ENCODE measurements at places on chromosomes 16 and 17.

GRCh38 chr16:79592186-79592585, 8.4 kb downstream of the MAF start:
- DNase-seq, result no peak

GRCh38 chr16:73771196-73772064, 525.2 kb upstream of the PSMD7 start:
- DNase-seq, result peak; percentile 1

- no peak for DNase-seq
These were observed 19.5 kb upstream of the C16orf78 start for GRCh38 chr16:49354101-49354500.

DNA sequence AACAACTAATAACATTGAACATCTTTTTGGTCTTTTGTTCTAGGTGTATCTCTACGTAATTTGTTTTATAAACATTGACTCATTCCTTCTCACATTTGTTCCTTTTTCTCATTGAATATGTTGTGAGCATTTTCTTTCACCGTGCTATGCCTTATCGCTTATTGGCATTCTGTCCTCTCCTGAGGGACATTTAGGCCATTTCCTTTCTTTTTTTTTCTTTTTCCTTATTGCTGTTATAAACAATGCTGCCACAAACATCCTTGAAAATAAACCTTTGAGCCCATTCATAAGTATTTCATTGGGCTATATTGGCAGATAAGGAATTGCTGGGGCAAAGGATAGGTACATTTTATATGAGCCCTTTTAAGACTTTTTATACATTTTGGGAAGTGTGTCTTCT, 32.4 kb downstream of the WSCD1 start:
- DNase-seq, result no peak

GRCh38 chr17:80423536-80424225, 8.7 kb downstream of the ENDOV start:
- no peak for DNase-seq

GRCh38 chr17:42200706-42201457, 6.6 kb upstream of the GHDC start:
- DNase-seq, result no peak

GRCh38 chr17:73271072-73271471, 9.4 kb upstream of the CPSF4L start:
- no peak for DNase-seq

DNA sequence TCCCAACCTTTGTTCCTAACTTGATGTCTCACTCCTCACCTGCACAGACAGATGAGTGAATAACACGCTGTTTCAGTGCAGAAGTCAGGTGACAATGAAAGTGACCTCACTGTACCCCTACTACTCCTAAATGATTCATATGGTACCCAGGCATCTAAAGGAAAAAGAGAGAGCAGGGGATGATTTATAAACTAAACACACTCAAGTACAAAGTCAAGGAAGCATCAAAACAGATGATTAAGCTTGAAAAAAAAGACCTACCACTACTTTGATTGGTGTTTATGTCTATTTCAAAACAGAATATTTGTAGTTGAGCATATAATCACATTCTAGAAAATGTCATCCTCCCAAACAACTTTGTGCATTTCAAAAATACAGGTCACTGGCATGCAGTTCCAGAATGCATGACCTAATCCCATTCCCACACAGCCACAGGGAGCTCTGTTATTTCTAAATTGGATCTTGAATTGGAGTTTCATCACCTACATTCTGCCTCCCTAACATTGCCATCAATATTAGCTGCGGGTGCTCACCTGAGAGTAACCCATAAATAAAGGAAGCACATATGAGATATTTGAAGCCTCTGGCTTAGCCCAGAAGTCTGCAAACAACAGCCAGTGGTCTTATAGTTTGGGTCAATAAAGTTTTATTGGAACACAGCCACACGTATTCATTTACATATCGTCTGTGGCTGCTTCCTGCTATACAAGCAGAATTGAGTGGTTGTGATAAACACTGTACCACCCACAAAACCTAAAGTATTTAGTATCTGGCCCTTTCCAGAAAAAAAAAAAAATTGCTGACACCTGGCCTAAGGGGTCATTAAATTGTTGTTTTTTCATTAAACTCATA, 14.0 kb downstream of the HS3ST3A1 start:
- no peak for DNase-seq

GRCh38 chr17:29933379-29933778, 3.4 kb upstream of the SSH2 start:
- DNase-seq, result no peak

- DNase-seq, result no peak
These were observed 81.7 kb upstream of the FAM20A start for GRCh38 chr17:68682903-68683302.

GRCh38 chr17:34339138-34339770, 17.0 kb upstream of the CCL13 start:
- no peak for DNase-seq

DNA sequence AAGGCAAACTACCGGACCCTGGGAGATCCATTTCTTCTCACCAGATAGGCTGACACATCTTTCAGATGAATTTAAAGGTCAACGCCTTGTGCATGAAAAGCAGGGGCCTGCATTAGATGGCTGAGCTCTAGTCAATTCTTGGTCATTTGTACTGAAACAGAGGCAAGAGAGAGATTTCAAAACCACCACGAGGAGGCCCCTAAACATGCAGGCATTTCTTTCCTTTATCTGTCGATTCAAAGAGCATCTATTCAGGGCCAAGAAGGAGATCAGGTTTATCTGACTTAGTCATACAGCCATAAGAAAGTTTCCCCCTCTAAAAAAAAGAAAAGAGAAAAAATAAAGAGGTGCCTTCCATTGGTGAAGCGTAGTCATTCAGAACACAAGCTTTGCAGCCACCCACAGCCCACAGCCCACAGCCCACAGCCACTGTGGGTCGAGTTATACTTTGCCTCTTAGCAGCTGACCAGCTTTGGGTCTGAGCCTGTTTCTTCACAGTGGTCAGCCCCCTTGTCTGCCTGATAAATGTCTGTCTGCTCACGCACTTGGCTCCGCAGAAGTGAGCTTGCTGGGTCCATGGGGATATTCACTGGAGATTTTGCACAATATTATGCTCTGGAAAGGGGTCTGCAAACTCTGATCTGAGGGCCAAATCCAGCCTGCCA, 207.5 kb downstream of the CDH13 start:
- no peak for DNase-seq

DNA sequence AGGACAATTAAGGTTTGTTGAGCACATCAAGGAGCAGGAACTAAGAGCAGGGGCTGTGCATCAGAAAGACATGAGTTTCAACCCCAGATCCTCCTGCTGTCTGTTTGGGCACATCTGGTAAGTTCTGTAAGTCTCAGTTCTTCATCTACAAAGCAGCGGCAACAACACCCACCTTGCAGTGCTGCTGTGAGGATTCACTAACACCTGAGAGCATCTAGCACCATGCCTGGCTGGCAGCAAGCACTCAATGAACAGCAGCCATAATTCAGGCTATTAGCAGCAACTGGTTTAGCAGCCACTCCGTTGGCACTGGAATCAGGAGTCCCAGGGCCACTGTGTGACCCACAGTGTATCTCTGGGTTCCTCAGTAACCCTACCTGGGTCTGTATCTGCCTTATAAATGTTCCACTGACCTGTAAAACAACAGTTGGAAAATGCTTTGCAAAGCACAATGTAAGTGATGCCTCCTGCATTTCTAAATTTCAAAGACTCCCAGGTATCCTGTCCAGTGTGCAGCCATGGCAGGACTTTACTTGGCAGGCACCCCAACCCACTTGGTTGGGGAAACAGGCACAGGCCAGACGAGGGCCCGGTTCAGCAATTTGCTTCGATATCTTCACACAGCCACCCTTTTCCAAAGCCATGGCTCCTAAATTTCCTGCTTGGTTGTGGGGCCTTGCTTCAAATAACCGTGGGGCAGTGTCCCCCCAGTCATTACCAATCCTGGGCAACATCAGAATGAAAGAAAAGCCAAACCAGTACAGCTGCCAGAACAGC, 4.2 kb downstream of the ST3GAL2 start:
- no peak for DNase-seq

All from COLO829 (cell line).